ENCODE measurements at places on chromosomes 12 and 14. TPM values are rescaled to one million over a fixed set of nuclear protein-coding genes. Genes with fewer than 3 reads are reported as not detected.
A peak's percentile ranks its signal among the peaks of the same experiment; 100 is the strongest.

DNA sequence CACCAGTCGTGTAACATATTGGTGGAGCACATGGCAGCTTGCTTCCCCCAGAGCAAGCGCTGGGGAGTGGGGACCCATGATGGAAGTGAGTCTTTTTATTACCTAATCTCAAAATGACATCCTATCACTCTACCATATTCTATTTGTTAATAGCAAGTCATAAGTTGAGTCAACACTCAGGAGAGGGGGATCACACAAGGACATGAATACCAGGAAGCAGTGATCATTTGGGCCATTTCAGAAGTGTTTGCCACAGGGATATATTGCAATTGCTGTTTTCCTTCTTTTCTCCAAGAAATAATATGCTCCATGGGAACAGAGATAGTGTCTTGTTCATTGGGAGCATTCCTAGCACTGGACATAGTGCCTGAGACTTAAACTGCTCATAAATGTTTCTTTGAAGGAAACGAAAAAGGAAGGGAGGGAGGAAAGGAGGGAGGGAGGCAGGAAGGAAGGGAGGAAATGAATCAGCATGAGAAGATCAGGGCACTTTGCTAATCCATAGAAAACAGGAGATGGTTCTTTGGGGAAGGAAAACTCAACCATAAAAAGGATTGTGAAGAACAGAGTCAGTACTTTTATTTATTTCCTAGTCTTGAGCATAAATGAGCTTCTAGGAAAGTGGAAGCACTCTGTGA is 39.2 kb upstream of the EEA1 start:
- H3K27ac ChIP-seq: no peak overlapping the region
- DNase-seq: peak; percentile 23
- H3K4me3 ChIP-seq: no peak overlapping the region
- H3K4me1 ChIP-seq: peaks cover 27% of the 10 kb centered on the region
- no peaks in the 10 kb centered on the region for H3K36me3 ChIP-seq
- no peaks in the 10 kb centered on the region for H3K27me3 ChIP-seq

- DNase-seq: peak; percentile 7
- H3K4me3 ChIP-seq: no peak overlapping the region
- H3K36me3 ChIP-seq: no peaks in the 10 kb centered on the region
- H3K27ac ChIP-seq: no peak overlapping the region
These were observed 9.0 kb upstream of the EAPP start for GRCh38 chr14:34548472-34548981.

DNA sequence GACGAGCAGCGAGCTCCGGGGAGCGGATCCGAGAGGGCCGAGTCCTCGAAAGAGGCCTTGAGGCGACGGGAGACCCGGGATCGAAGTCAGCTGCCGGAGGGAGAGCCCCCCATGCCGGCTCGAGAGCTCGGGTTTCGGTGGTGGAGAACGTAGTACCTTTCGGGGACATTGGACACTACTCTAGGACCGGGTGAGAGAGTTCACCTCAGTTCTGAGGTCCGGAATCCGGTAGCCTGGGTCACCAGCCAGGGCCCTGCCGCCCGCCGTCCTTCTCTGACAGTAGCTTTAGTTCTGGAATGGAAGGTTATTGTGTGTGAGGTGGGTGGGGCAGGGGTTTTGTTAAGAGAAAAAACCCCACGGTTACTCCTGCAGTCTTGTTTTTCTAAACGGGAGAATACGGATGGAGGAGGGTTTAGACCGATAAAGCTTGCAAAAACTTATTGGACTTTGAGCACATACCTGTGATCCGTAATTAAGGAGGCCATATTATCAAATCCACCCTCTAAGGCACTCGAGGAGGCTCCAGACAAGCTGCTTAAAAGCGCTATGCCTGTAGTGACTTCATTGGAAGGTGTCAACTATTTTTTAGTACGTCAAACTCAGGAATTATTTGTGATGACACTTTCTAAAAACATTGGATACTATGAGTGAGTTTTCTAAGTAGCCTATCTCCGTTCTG is 765 bp downstream of the SCYL2 start:
- no peaks in the 10 kb centered on the region for H3K36me3 ChIP-seq
- H3K4me1 ChIP-seq: peaks cover 21% of the 10 kb centered on the region
- no peaks in the 10 kb centered on the region for H3K27me3 ChIP-seq
- DNase-seq: peak; percentile 69
- H3K27ac ChIP-seq: peak overlapping the region; percentile 85

DNA sequence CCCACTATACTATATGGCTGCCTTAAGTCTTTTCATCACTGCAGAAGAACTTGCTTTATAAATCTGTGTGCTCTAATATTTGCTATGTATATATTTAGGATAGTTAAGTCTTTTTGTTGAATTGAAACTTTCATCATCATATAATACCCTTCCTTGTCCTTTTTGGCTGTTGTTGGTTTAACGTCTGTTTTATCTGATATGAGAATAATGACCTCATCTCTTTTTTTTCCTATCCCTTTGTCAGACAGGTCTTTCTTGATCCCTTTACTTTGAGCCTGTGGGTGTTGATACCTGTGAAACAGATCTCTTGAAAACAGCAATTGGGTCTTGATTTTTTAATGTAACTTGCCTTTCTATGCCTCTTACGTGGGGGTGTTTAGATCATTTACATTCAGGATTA is 316.3 kb downstream of the TMTC2 start:
- H3K27me3 ChIP-seq: no peaks in the 10 kb centered on the region
- H3K36me3 ChIP-seq: no peaks in the 10 kb centered on the region
- H3K4me1 ChIP-seq: no peaks in the 10 kb centered on the region
- DNase-seq: no peak
- H3K4me3 ChIP-seq: no peak overlapping the region

TAS2R42 gene
- not detected for total RNA-seq

DPPA3 gene
- total RNA-seq: not detected

Data from GM23248 (cell line).